AG20443 (cell line): ENCODE measurements at places on chromosomes 4 and X.

DNA sequence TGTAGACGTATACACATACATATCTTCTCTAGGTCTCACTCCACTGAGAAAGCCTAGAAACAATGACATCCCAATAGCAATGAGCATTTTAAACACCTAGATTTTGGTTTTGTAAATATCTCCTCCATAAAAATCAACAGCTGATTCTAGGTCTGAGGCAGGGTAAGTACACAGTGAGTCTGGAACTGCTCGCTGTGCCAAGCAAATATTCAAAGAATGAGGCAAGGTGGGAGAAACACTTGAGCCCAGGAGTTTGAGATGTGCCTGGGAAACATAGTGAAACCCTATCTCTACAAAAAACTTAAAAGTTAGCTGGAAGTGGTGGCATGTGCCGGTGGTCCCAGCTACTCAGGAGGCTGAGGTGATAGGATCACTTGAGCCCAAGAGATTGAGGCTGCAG, 22.2 kb downstream of the ABCG2 start:
- DNase-seq = no peak

DNA sequence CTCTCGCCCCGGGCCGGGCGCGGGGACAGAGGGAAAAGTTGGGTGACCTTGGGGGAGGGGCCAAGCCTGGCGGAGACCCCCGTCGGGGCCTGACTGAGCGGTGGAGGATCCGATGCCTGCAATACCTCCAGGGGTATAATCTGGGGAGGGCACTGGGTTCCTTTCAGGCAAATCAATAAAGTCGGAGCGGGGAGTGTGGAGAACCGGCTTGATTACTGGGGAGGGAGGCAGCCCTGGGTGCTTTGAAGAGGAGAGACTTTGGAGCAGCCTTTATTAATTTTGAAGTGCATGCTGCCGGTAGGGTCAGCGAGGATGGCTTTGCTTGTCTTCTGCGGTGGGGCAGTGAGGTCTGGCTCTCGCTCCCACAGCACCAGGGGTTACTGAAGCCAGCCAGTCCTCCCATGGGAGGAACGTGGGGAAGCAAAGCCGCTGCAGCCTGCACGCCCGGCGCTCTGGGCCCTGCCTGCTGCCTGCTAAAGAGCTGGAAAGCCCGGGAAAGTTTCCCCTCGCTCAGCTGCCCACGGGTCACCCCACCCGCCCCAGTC, 403 bp upstream of the LGI2 start:
- peak; percentile 47 for DNase-seq

DNA sequence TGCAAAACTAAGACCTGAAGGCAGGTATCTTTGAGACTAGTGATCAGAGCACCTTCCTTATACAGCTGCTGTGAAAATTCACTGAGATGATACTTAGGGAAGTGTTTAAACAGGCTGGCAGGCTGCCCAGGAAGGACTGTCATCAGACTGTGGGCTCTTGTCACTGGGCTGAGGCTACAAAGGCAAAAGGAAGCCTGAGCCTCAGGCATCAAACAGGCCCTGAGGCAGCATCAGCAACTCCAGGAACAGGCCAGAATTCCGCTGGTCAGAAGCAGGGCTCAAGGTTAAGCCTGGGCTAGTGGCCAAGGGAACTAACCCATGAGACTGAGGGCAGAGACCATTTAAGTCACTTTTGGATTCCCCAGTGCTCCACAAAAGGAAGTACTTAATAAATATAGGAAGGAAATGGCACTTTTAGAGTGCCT, 12.8 kb downstream of the PJA1 start:
- peak; percentile 13 for DNase-seq

DNA sequence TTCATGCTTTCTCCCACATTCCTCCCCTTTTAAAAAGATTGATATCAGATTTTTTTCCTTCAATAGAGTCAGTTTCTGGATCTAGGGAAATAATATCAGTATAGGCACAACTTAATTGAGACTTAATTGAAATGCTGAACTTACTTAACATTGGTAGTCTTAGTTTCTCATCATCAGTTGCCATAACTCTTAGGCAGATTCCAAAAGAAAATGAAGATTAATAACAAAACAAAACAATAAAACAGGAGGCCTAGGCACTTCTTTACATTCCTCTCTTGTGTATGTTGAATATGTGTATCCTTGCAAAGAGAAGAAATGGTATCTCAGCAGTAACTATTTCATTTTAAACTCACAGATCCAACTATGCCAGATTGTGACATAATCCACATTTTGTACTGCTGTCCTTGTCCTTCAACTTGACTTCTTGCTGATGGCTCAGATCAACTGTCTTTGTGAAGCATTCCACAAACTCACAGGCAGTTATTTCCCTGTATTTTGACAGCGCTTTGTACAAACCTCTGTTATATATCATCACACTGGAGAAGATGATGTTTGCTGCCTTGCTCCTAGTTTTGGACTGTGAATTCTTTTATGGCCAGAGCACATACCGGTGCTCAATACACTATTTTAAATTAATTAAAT, 9.1 kb upstream of the SLC9B2 start:
- no peak for DNase-seq

DNA sequence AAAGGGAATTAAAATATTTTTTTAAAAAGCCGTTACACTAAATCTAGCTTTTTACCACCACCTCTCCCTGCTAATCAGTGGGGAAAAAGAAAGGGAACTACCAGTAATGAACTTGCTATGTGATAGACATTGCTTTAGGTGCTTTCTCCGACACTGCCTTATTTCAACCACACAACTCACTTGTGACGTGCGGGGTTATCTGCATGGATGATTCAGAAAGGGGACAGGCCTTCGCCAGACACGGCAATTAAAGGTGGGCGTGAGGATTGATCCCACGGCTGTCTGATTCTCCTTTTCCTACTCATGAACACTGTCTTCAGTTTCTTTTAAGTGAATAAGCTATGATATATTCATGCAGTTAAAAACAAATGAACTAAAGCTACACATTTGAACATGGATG, 882 bp upstream of the CXCR3 start:
- DNase-seq = no peak

GRCh38 chr4:42050516-42051249, 60.4 kb downstream of the SLC30A9 start:
- DNase-seq = no peak

GRCh38 chr4:108881190-108881589, 118.3 kb upstream of the ETNPPL start:
- peak; percentile 31 for DNase-seq

DNA sequence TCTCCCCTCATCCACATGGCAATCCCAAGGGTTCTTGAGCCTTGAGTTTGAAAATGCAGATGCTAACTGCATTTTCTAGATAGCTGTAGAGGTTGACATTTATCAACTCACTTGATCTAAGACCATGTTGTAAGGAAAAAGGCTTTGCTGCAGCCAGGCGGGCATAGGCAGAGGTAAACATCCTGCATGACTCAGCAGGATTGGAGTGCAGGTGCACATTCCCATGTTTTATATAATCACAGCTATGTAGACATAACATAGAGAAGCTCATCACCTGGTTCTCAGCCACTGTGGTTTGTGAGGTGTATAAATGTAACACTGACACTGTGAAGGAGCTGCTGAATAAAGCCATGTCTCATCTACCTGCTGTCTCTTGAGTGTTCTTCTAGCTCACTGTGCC, 62.3 kb upstream of the PDE5A start:
- no peak for DNase-seq

DNA sequence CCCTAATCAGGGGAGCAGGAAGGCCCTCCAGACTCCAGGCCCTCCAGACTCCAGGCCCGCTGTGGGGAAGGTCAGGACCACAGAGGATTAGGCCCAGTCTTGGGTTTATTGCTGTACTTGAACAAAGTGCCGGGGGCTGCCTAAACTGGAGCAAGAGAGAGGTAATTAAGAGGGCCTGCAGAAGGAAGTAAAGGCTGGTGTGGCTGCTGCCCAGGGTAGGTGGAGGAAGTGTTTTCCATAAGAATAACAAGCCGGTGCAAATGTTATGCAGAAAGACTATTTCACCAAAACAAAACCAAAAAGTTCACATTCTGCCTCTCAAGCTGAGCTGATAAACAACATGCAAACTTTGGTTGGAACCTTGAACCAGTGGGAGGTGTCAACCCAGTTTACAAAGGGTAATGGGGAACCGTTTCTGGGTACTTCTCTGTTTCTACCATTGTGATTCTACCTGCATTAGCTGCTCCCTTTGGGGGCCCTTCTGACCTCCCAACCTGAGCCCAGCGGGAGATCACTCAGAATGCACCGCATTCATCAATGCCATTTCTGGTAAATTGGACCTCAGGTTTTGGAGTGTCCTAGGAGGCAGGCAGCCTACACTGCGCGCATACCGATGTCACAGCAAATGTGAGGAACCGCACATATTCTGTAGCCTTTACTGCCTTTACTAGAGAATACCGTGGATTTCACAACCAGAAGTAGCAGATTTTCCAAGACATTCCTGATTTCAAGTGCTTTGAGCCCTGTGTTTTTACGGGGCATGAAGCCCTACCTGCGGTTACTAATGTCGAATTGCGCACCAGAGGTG, 59.7 kb upstream of the BCOR start:
- no peak for DNase-seq

DNA sequence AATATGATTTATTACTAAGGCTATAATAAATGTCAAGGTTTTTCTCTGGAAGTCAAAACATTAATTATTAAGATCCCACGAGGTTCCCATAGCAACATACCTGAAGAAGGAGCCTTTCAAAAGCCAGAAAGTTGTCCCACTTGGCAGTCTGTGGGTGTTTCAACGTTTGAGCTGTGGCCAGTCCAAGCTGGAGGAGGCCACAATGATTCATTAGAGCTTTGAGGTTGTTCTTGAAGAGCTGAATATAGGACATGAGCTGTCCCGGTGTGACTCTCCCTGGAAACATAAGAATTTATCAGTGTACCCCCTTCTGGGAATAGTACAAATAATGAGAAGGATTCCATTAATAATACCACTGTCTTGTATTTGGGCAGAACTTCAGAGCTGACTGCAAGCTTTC, 92.1 kb downstream of the SCFD2 start:
- DNase-seq = peak; percentile 47

GRCh38 chrX:70476934-70477733, 32.5 kb downstream of the DLG3 start:
- no peak for DNase-seq

DNA sequence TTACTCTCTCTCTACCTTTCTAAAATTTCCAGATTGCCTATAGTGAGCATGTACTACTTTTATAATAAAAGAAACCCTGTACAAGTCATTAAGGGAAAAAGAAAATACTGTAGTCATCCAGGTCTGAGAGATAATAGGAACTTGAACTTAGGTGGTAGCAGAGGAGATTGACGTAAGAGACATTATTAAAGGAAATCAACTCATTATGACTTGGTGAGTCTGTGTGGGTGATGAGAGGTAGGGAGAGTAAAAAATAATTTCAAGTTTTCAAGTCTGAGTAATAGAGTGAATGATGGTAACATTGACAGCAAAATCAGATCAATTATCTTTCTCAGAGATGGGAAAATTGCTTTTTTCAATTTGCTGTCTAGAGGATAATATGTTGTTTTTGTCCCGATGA, 44.0 kb upstream of the ZCCHC12 start:
- no peak for DNase-seq

- DNase-seq = peak; percentile 94
Observed at GRCh38 chr4:184168406-184169019, 49.2 kb downstream of the ENPP6 start.

- DNase-seq = no peak
Observed at GRCh38 chr4:1511441-1512041, 105.3 kb upstream of the NKX1-1 start.

DNA sequence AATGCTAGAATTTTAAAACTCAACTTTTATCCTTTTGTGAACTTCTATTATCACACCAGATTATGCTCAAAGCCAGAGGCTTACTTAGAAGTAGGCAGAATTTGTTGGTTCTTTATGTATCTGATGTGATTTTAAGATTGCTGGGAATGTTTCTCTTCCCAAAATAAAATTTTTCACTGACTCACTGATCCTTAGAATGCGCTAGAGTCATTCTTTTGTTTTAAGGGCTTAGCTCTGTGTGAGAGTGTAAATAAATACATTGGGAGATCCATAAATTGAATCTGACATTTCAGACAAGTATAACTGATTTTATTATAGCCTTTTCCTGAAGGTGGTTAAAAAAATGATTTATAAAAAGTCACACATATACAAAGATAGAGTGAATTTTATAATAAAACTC, 101.3 kb downstream of the LARP1B start:
- DNase-seq = no peak

DNA sequence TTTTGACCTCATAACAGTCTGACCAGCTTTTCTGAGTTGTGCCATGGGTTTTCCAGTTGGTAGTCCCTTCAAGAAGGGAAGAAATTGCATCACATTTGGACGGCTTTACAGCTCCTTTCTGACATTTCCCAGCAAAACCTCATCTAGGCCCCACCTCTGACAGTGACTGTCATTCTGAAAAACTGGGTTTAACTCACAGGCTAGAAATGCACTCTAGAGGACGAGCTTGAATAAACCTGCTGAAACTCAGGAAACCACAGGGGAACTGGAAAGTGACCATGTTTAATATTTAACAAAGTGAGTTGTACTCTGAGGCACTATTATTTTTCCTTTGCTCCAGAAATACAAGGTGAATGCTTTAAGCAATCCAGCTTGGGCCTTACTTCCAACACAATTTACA, 434.3 kb upstream of the RASGEF1B start:
- no peak for DNase-seq

GRCh38 chrX:118884552-118885138, 61.0 kb downstream of the ZCCHC12 start:
- no peak for DNase-seq

GRCh38 chr4:180086480-180087190, 2156.6 kb upstream of the TENM3 start:
- DNase-seq = no peak

GRCh38 chrX:105267167-105267566, 46.7 kb upstream of the TEX13A start:
- DNase-seq = no peak

DNA sequence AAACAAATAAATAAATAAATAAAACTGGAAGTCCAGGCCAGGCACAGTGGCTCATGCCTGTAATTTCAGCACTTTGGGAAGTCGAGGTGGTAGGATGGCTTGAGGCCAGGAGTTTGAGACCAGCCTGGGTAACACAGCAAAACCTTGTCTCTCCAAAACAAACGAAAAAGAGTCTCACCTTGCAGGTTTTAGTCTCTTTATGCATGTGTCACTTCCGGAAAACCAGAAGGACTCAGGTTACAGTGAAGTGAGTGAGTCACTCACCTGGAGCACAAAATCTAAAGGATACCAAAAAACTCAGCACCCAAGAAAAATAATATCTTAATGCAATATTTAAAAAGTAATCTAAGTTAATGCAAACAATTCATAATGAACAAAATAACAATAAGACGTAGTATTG, 20.1 kb upstream of the SLC34A2 start:
- DNase-seq = no peak

DNA sequence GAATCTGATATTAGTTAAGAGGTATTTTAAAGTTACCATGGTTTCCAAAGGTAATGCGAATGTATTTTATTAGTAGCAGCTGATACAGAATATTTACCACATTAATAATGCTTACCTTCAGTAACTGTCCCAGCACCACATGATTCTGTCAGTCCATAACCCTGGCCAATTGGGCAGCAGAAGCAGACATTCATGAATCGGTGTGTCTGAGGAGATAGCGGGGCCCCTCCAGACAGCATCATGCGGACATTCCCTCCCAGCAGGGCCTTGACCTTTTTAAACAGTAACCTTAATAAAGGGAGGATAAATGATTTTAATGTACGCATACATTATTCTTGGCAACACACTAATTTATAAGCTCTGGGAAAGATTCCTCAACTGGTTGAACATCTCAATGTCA, 43.0 kb upstream of the KCNE5 start:
- no peak for DNase-seq

- DNase-seq = no peak
Observed at GRCh38 chr4:168646001-168646768, 149.3 kb downstream of the PALLD start.

- peak; percentile 8 for DNase-seq
Observed at GRCh38 chrX:110509755-110510532, 151.3 kb downstream of the RTL9 start.
